ENCODE measurements at places on chromosomes 4 and X.

GRCh38 chr4:2085496-2085901, 26.4 kb downstream of the NAT8L start:
- DNase-seq: no peak

DNA sequence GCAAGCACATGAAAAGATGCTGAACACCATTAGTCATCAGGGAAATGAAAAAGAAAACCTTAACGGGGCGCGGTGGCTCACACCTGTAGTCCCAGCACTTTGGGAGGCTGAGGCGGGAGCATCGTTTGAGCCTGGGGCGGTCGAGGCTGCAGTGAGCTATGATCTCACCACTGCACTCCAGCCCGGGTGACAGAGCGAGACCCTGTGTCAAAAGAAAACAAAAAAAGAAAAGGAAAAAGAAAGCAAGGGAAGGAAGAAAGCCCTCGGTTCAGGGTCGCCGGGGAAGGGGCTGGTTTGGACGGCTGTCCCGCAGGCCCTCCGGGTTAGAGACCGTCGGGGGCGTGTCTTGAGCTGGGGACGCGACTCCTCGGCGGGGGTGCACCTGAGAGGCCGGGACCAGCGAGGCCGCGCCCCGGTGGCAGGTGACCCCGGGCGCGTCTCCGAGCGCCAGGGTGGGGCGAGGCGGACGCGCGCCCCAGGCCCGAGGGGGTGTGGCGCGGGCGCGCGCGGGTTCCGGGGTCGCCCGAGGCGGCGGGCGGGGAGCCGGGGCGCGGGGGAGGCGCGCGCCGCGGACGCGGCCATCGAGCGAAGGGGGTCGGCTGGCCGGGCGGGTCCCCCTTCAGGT, 478 bp upstream of the PLXNA3 start:
- DNase-seq: no peak

- no peak for DNase-seq
Observed at GRCh38 chr4:5165420-5166369, 114.4 kb downstream of the STK32B start.

- DNase-seq: no peak
Observed at GRCh38 chrX:131058136-131058868, at the start of gene ARHGAP36. Gene ARHGAP36 (plus strand): TSS chrX:131058346. CDS start chrX:131081666, 23,320 bp downstream.

GRCh38 chr4:8315435-8316250, 46.1 kb downstream of the HTRA3 start:
- peak; percentile 73 for DNase-seq

DNA sequence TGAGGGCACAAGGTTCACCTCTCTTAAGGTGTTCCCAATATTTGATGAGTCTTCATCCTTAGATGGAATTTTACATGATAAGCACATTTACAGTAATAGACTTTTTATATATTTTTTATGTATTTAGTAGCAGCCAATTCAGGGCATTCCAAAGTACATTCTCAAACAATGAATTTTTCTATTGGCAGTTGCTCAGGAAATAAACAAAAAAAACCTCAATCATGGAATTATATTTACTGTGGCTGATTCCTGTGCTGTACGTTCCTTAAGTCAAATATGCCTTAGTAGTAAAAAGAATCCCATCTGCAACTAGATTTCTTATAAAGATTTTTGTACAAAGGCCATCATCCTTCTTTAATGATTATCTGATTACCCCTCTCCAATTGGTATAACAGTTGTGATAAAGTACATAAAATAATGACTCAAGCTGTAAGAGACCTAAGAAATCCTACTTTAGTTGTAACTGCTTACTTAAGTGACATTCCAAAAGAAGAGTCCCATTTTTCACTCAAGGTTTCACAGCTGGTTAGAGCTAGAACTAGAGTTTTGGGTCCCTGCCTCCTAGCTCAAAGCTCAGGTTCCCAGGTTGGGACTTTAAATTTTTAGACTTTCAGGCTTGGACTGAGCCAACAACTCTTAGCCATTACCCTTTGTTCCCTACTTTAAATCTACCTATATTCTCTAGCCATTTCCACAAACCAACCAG, 152.7 kb downstream of the FHIP1A start:
- DNase-seq: no peak

GRCh38 chr4:165506849-165507248, 128.0 kb downstream of the CPE start:
- DNase-seq: no peak

DNA sequence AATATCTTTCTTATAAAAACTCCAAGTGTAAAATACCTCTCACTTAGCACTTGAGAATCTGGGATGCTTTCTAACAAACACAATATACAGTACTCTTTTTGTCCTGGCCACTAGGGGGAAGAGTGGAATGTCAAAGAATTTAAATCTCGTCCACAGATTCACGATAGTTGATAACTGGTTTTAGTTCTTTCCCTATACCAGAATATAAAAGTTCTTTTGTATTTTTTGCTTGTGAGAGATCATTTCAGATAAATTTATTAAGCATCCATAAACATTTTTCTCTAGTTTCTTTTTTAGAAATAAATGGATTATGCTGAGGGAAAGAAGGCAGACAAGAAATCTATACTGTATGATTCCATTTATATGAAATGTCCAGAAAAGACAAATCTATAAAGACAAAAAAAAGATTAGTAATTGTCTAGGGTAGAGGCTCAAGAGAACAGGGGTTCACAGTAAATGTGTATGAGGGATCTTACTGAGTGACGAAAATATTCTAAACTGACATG, 50.4 kb downstream of the MGARP start:
- no peak for DNase-seq

GRCh38 chr4:28277931-28278330, 1417.3 kb downstream of the STIM2 start:
- no peak for DNase-seq

DNA sequence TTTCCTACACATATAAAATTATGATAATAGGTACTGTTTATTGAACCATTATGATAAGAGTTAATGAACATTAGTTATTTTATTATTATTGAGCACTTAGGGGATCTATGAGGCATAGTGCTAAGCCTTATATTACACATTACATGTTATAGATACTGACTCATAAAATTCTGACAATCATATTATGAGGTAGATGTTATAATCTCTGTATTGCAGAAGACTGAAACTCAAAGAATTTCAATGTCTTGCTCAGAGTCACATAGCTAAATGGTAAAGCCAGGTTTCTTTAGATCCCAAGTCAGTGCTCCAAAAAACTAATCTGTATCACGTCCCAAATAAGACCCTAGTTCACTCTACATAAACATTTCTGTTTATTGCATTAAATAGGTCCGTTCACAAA, 207.2 kb upstream of the CNKSR2 start:
- no peak for DNase-seq

DNA sequence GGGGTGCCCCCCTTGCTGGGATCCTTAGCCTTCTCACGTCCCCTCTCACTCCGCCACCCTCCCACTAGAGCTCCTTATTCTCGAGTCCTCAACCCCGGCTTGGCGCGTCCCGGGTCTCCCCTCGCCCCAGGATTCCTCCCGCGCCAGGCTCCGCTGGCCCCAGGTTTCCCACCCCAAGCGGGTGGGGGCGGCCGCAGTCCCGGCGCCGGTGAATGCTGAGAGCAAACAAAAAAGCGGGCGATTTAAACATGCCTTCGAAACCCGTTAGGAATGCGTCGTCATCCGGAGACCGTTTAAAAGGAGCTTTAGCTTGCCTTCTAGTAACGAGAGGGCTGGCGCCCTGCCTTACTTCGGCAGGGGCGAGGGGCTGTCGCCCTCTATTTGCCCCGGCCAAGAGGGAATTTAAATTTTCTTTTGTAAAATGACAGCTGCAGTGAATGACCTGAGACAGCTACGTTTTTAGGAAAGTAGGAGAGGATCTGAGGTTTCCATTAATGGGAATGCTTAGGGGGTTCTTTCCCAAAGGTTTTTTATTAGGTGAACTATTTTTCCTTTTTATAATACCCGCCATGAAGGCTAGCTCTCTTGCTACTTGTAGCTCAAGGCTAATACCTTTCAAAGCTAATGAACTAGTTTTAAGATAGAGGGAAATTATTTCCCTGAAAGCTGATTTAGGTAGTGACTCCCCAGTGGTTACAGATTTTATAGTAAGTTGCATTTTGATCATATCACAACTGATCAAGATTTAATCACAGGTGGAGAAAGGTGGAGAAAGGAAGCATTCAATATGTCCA, 3.1 kb downstream of the JADE1 start:
- peak; percentile 56 for DNase-seq

DNA sequence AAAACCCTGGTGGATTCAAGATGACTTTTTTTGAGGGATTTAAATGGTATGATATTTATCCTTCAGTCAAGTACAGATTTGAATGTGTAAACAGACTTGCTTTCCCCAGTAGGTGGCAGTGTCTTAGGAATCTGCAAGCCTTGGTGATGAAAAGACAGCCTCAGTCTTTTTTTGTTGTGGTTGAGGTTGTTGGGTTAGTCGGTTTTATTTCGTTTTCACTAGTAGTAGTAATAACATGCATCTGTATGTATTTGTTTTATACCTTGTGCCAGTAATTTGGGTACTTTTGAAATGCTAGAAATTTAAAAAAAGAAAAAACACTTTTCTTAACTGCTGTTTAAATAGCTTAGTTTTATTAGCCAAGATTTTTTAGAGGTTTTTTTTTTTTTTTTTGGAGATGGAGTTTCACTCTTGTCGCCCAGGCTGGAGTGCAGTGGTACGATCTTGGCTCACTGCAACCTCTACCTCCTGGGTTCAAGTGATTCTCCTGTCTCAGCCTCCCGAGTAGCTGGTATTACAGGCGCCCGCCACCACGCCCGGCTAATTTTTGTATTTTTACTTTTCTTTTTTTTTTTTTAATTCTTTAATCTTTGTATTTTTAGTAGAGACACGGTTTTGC, 39.2 kb downstream of the COPS4 start:
- DNase-seq: no peak

DNA sequence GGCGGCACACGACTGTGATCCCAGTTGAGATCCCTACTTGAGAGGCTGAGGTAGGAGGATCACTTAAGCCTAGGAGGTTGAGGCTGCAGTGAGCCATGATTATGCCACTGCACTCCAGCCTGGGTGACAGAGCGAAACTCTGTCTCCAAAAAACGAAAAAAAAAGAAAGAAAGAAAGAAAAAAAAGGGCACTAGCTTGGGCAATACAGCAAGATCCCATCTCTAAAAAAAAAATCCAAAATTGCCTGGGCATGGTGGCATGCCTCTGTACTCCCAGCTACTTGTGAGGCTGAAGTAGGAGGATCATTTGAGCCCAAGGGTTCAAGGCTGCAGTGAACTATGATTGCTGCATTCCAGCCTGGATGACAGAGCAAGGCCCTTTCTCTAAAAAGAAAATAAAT, 10.7 kb upstream of the KLHL15 start:
- DNase-seq: no peak

DNA sequence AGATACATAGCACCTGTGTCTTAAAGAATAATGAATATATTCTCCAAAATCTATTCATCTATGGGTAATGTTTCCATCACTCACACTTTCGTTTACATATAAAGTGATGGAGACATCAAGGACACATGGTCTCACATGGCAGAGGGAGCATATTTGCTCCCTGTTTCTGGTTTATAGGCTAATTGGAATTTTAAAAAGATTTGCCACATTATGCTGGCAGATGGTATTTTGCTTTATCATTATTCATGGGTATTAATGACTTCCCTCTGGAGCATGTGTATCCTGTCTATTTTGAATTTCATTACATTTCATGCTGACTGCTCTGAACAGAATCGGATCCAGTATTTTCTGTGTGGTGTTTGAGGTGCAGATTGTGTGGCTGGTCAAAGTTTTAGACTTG, 79.0 kb downstream of the PDGFRA start:
- peak; percentile 82 for DNase-seq

DNA sequence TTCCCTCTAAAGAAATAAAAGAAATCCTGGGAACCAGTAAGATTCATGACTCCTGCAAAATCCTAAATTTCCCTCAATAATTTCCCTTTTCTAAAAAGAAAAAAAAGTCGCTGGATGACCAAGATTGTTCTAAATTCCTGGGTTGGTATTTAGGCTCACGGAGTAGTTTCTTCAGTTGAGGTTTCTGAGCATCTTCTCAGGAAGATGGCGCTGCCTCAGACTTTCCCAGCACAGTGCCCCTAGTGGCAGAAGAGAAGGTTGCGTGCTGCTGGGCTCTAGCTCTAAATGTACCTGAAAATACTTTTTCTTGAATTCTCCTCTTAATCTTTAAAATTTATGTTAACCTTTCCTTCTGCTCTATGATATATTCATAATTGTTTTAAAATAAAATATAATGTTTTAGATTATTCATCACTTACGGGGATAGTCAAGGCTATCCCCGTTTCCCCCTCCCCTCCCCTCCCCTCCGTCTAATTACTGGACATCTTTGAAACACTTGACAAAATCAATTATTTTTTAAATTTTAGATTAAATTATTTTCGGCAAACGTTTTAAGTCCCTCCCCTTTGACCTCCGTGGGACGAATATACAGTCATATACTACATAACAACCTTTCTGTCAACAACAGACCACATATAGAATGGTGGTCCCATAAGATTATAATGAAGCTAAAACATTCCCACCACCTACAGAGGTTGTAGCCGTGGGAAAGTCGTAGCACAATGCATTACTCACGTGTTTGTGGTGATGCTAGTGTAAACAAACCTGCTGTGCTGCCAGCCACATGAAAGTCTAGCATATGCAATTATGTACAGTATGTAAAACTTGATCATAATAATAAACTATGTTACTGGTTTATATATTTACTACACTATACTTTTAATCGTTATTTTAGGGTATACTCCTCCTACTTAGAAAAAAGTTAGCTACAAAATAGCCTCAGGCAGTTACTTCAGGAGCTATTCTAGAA, 41.0 kb upstream of the GATB start:
- DNase-seq: no peak

DNA sequence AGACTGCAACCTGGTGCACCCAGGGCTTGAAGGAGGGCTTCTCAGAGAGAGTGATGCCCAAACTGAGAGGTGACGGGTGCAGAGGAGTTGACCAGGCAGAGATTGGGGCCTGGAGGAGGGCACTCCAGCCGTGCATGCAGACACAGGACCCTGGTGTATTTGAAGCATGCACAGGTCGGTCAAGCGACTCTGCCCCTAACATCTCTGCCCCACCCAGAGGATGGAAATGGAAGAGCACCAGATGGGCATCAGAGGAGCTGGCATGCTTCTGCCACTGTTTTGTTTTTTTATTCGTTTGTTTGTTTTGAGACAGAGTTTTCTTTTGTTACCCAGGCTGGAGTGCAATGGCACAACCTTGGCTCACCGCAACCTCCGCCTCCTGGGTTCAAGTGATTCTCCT, 320.9 kb downstream of the EVC2 start:
- DNase-seq: no peak

DNA sequence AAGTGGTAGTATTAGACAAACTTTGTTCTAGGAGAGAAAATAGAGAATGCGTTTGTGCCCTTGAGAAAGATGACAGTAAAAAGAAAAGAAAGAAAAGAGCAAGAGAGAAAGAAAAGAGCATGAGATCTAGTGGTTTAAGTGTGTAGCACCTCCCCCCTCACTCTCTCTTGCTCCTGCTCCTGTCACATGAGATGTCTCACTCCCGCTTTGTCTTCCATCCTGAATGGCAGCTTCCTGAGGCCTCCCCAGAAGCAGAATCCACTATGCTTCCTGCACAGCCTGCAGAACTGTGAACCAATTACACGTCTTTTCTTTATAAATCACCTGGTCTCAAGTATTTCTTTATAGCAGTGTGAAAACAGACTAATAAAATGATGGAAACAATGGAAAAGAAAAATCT, 499.6 kb downstream of the ACTRT1 start:
- DNase-seq: no peak
